ENCODE measurements at places on chromosomes 2 and 18.

GRCh38 chr2:5946225-5947115 is 254.3 kb downstream of the SOX11 start:
- DNase-seq, result no peak

- DNase-seq, result no peak
Observed at GRCh38 chr18:45844938-45845337, 19.5 kb downstream of the SIGLEC15 start.

- DNase-seq, result no peak
Observed at GRCh38 chr2:197576631-197577030, 60.8 kb downstream of the MOB4 start.

DNA sequence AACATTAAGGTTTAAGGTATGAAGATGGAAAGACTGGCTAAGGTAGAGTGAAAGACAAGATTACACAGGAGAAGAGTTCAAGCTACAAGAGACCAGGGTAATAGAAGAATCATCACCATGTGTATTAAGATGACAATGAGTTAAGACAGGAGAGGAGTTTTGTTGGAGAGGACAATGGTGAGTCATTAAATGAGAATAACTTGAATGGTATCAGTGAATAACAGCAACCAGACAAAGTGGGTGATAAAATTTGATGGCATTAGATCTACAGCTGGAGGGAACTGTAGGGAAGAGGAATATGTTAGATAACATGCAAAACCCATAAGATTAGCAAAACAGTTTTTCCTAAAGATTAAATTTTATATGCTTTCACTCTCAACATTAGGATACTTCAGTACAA is 18.8 kb upstream of the ENOSF1 start:
- no peak for DNase-seq

- no peak for DNase-seq
Observed at GRCh38 chr2:238101891-238102841, 2.0 kb downstream of the ESPNL start.

DNA sequence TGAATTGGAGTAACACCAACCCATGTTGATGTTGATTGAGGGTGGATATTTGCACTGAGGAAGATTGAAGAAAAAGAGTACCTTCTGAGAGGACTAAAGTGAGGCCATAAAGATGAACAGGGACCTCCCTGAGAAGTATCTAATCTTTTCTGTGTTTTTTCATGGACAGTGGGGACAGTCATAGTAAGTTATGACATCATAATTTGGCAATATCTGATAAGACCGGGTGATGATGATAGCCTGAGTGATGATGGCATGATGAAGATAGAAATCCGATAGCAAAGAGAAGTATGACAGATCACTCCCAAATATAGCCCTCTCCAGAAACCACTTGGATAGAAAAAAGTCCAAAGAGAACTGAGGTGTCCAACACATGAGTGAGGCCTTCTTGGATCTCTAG is 2.2 kb upstream of the ATP5MC3 start:
- DNase-seq, result no peak
